NCI-H1436 treated with DMSO at 0.1 percent for 48 hours (cell line): ENCODE measurements at places on chromosomes 1 and 21.

GRCh38 chr1:206833106-206833680 is 32.2 kb upstream of the IL20 start:
- DNase-seq = no peak

DNA sequence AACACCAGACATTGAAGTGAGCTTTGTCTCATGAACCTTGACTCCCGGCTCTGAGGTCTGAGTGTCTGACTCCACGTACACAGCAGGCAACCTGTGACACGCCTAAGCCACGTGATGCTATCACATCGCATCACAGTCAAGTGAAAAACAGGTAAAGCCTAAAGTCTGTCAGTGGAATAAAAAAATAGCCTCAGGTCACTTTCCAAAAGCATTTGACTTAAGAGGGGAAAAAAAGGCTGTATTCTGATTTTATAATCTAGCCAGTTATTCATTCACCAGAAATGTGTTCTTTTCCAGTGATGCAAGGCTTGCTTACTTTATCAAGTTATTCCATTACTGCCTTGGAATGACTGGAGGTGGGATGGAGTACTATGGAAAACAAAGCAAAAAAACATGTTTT is 163.2 kb upstream of the HMCN1 start:
- no peak for DNase-seq

- no peak for DNase-seq
Measured at GRCh38 chr1:204972426-204972825, 70.6 kb upstream of the CNTN2 start.

DNA sequence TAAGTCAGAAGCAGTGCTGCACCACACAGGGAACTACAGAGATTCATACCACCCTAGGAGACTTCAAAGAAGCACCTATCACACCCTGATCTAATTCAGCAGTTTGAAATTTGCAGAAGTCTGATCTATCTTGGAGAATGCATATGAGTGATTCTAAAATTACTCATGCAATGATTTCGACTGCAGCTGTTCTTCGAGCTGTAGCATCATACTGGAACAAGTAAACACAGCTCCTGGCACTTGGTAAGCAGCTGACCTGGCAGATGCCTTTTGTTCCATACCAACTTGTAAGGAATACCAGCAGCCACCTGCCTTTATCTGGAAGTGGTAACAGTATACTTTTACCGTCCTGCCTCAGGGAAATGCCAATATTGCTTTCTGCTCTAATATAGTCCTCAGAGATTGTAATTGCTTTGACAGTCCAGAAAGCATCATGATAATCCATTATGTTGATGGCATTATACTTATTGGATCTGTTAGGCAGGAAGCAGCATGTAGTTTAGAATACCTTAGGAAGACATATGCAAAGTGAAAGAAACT is 25.7 kb downstream of the AADACL4 start:
- DNase-seq = no peak

DNA sequence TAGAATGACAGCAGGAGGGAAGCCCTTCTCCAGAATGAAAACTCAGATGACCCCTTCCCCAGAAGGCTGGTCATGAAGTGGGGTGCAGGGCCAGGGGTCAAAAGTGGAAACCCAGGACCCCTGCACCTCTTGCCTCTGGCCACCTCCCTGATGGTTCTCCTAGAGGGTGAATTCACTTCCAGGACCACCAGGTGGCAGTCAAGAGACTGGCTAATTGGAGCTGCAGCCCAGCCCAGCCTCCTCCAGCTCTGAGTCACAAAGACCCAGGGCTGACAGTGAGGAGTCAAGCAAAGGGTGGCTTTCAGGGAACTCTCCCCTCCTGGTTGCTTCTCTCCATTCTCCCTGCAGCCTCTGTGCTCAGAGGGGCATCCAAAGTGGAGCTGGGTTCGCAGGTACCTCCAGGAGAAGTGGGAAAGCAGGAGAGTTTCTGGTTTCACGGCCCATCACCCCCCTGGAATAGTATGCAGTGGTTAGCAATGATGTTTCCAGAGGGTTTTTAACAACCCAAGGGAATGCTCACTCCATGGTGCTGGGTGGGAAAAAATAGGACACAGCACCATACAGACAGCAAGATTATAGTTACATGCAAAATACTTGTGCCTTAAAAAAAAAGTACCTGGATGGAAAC is 6.1 kb upstream of the EPHB2 start:
- no peak for DNase-seq

DNA sequence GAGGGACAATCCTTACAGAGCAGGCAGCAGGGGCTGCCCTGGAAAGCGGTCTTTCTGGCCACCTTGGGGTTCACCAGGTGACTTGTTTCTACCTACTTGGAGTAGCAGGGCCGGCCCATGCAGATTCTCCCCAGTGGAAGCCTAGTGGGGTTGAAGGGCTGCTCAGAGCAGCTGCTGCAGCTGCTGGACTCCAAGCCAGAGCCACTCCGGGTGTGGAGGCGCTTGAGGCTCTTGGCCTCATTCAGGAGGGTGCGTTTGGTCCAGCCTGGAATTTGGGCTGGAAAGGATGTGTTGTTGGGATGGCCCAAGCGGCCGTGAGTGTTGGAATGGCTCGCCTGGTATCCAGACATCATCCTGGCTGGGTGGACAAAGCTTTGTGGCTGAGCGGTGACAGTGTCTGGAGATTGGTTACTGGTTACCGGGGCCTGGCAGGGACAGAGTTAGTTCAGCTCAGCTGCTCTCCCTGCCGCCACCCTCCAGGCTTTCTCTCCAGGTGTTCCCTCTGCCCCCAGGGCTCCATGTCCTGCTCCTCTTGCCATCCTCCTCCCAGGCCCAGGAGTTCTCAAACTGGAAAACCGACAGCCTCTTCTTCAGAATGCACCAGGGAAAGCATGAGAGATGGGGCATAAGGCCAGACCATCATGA is 14.2 kb upstream of the HSPG2 start:
- no peak for DNase-seq

DNA sequence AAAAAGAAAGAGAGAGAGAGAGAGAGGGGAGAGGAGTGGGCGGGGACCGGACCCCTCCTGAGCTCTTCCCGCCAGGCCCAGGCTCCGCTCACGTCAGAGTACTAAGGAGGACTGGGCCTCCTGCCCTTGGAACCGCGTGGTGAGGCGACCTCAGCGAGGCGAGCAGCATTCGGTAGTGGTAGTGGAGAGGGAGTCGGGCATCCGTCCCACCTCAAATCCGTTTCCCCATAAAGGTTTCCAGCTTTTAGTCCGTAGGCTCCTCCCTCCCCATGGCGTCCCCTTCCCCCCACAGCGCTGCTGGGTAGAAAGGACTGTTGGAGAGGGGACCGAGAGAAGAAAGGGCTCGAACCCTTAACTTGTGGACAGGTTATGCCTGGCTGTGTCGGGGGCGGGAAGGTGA is 124.4 kb upstream of the BARHL2 start:
- DNase-seq = no peak

DNA sequence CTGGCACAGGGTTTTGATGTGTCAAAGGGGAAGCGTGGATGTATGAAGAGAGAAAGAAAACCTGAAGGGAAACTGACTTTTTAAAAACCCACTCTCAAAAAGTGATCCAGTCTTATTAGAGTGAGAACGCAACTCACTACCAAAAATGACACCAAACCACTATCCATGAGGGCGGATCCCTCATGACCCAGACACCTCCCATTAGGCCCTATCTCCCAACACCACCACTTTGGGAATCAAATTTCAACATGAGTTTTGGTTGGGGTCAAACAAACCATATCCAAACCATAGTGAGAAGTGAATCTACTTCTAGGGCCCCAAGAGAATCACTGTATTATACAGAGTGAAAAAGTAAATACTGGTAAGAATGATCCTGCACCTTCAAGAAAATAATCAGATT is 53.5 kb downstream of the FNBP1L start:
- no peak for DNase-seq

- DNase-seq = no peak
Measured at GRCh38 chr1:177211231-177211630, 40.5 kb downstream of the BRINP2 start.

DNA sequence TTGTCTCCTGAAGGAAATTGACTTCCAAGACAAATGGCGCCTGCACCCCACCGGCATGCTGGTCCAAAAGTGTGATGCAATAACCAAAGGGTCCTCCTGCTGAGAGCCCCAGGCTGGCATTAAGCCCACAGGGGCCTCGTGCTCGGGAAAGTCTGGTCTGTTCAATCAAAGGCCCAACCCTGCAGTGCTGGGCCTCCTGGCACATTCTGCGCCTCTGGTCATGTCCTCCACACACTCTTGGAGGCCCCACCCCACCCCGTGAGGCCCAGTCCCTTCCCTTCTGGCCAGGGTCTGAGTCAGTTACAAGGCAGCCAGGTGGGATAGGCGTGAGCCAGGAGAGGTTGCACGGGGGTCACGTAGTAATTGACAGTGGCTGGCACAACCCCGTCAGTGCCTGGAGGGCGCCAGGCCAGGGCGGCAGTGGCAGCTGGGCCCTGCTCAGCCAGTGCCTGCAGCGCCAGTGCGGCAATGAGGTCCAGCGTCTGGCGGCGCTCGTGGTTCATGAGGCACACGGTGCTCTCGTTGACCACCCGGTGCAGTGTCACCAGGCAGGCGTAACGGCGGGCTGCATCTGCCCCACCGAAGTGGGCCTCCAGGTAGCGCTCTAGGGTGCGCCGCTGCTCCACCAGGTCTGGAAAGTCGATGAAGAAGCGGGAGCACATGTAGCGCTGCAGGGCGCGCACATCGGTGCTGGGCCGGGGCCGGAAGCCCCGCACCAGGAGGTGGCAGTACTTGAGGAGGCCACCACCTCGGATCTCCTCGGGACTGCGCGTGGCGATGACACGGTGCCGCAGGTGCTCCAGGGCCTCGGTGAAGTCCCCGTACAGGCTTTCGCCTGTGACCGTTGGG is 6.8 kb downstream of the TENT5B start:
- no peak for DNase-seq

DNA sequence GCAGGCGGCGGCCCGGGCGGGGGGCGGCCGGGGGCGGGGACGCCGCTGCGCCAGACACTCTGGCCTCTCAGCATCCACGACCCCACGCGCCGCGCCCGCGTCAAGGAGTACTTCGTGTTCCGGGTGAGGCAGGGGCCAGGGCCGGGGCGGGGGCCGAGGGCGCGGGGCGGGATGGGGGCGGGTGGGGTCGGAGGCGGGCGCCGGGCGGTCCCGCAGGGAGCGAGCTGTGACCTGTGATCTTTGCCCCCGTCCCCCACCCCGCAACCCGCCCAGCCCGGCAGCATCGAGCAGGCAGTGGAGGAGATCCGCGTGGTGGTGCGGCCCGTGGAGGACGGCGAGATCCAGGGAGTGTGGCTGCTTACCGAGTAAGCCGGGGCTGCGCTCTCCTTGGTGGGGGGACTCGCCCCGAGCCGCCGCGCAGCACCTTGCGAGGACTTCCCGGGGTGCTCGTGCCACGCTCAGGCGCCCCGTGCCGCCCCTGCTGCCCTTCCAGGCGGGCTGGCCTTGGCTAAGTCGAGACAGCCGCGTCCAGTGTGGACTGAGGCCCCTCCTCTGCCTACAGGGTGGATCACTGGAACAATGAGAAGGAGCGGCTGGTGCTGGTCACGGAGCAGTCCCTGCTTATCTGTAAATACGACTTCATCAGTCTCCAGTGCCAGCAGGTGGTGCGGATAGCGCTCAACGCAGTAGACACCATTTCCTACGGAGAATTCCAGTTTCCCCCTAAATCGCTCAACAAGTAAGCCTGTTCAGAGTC is 514 bp downstream of the TPRG1L start:
- no peak for DNase-seq

DNA sequence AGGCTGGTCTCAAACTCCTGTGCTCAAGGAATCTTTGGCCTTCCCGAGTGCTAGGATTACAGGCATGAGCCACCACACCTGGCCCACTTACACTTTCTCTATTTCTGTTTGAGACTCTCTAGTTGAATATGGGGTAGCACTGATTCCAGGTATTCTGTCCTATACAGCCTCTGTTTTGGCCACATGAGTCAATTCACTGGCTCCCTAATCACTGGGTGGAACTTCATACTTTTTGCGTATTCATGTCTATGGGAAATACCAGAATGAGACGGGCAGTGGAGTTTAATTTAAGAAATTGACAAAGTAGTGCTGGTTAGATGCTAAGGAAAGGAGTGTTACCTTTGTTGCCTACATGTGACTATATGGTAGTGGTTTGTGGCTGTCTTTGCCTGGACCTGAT is 35.5 kb downstream of the MACF1 start:
- DNase-seq = no peak

- DNase-seq = no peak
Measured at GRCh38 chr21:32418146-32418545, 5.6 kb downstream of the EVA1C start.

DNA sequence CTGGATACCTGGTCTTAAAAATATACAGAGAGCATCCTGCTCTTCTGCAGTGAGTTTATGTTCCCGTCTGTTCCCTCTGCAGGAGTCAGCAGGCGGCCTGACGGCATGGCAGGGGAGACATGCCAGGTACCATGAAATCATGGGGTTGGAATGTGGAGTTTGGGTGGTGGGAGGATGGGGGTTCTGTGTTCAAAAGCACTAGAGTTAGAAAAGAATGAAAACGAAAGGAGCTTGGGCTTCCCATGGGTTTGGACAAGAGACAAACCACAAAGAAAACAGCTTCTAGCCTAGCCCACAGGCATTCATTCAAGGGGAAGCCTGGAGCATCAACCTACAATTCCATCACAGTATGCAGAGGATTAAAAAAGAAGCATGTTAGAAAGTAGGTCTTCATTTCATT is 59.9 kb downstream of the WARS2 start:
- DNase-seq = no peak

DNA sequence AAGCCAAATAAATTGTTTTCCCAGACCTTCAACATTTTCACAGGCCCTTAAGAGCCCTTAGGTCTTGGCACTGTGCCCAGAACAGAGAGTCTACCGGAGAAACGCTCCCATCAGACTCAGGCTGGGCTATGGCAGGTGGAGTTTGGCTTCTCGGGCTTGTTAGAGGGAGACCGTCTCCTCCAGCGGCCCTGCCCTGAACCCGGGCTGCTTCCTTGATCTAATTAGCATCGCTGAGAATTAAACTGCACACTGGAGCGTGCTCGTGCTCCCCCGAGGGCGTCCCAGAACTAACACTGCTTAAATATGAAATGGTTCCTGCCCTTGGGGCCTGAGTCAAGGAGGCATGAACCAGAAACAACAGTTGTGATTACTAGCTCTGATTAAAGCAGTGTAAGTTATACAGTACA is 634.4 kb downstream of the MATN1 start:
- DNase-seq = peak; percentile 97

- DNase-seq = no peak
Measured at GRCh38 chr1:116753312-116753711, 918 bp upstream of the CD2 start.

GRCh38 chr21:35922618-35923017 is 137.7 kb downstream of the SETD4 start:
- no peak for DNase-seq

DNA sequence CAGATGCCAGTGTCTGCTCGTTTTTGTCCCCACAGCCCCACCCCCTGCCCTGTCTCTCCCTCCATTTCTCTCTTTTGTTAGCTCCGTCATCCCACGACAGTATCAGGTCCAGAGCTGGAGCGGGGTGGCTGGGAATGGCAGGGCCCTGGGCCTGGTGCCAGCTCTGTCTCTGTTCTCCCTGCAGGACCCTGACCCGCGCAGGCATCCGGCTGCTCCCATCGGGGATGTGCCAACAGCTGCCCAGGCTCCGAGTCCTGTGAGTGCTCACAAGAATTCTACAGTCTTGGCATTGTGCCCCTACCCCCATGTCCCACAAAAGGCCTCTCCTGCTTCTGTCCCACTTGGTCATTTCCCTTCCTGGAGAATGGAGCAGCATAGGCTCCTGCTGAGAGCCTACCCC is 37.4 kb downstream of the UBE2T start:
- no peak for DNase-seq

- no peak for DNase-seq
Measured at GRCh38 chr1:11735531-11735853, 444 bp upstream of the AGTRAP start.
